CD4-positive, alpha-beta T cell treated with Interleukin-6 for 4 hours (primary cell): ENCODE measurements at places on chromosomes 6 and 20.

- DNase-seq = no peak
Observed at GRCh38 chr6:101290346-101290745, 103.2 kb upstream of the GRIK2 start.

DNA sequence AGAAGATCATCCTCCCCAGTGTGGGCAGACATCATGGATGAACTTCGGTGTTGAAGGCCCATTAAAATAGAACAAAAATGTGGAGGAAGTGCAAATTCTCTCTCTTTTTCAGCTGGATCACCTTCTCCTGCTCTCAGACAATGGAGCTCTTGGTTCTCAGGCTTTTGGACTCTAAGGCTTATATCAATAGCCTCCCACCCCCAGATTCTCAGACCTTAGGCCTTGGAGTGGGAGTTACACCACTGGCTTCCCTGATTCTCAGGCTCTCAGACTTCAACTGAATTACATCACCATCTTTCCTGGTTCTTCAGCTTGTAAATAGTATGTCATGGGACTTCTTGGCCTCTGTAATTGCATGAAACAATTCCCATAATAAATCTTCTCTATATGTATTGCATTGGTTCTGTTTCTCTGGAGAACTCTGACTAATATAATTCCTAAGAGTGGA lies 36.6 kb downstream of the NSFL1C start:
- no peak for DNase-seq

GRCh38 chr6:66526061-66526460 lies 819.0 kb upstream of the EYS start:
- DNase-seq = no peak

DNA sequence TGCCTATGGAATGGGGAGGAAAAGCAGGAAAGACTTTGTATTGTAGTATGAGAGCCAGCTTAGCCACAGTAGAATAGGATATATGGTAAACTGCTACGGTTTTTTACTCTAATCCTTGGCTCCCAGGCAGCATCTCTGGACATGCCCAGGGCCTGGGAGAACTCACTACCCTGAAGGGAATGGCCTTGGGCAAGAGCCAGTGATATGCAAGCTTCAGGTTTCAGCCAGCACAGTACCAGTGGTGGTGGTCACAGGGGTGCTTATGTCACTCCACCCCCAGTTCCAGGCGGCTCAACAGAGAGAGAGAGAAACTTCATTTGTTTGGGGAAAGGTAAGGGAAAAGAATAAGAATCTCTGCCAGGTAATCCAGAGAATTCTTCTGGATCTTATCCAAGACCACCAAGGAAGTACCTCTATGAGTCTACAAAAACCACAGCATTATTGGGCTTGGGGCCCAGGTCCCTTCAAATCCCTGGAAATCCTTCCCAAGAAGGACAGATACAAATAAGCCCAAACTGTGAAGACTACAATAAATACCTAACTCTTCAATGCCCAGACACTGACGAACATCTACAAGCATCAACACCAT lies 121.2 kb downstream of the THBS2 start:
- no peak for DNase-seq

- no peak for DNase-seq
Observed at GRCh38 chr6:22849921-22850320, 280.6 kb downstream of the HDGFL1 start.

- no peak for DNase-seq
Observed at GRCh38 chr20:53557130-53557529, 36.5 kb downstream of the ZNF217 start.
